ENCODE measurements at places on chromosomes 3 and 15.

DNA sequence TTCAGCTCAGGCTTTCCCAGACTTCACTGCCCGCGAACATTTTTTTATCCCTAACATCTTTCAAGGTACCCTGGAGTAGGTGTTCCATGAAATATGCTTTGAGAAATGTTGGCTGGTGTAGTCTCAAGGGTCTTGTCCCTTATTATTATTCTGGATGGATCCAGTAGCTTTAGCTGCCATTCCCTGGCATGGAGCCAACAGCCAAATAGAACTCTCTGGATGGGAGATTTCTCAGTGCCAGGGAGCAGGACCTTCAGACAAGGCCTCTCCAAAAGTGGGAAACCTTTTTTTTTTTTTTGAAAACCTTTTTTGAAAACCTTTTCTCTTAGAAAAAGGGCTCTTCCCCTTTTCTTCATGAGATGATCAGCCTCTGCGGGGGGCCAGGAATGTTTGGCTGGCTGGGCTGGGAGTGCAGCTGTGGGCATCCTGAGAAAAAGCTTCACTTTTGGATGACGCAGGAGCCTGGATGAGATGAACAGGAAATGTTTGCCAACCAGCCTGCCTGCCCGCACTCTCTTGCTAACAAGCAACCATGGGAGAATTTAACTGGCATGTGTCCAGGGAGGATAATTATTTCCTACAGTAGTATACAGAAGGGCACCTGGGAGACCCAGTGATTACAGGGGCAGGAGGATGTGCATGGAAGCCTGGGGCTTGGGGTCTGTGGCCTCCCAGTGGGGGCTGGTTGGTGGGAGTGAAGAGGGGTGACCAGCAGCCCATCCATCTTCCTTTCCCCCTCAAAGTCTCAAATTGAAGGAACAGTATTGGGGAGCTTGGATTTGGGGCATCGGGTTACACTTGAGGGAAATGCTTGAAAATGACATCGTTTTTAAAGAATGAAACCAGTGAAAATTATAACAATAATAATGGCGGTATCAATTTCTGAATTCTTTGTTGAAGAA, 109.1 kb upstream of the LRIG1 start:
- DNase-seq: no peak

DNA sequence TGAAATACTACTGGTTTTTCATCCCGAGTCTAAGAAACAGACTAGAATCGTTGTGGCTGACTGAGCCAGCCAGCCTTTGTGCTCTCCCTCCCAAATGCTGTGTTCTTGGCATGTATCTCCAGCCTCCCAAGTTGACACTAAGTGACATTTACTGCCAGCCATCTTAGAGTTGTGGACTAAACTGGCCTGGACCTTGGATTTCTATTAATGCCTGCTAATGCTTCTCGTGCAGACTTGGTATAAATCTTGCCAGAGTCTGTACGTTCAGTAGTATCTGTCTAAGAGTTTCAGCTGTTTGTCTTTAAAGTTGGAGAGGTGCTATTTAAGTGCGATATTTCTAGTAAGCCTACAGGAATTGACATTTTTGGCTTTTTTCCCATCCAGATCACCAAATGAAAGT, 166.6 kb upstream of the BHLHE40 start:
- DNase-seq: no peak

GRCh38 chr3:174397848-174398247, 461.3 kb upstream of the NAALADL2 start:
- no peak for DNase-seq

- no peak for DNase-seq
These were observed 24.0 kb downstream of the ACSBG1 start for GRCh38 chr15:78210349-78210717.

DNA sequence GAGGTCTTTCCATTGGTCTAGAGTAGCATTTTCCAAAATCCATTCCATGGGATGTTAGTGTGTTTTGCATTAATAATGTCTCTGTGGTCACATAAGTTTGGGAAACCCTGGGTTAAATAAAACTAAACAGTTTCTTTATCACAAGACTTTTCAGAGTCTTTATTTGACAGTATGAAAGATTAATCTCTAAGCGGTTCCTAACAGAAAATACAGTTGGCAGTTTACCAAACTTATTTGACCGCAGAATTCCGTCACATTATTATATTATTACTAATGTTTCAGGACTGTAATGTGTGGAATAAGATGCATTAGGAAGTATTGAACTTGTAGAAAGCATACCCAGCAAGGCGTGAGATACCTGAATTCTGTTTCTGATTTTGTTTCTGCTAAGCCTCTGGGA, 71.5 kb upstream of the ADAMTSL3 start:
- no peak for DNase-seq

DNA sequence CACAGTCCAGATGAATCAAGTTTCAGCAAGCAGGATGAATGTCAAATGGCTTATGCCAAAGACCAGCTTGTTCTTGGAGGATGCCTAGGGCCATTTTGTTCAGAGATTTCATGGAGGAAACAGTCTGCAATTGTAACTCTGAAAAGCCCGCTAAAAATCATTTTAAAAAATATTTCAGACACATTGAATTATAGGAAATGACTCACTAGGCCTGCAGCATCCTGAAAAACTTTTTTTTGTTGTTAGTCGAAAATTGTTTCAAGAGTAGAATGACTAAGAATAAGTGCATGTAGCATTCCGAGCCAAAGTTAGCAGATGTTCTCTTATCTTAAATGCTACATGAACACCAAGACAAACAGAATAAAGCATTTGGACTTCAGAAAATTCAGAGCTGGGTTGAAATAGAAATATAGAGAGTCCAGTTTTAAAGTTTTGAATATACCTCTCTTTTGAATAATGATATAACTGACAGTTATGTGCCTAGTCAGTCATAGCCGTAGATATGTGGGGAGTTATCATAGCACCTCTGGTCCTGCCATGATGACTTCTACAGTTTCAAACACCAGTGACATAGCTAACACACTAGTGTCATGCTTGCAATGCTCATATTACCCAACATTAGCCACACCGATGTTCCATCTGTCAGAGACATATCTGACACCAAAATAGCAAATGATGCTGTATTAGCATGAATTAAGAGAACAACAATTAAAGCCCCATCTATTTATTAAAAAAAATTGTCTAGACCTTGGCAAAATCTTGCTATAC, 1462.8 kb upstream of the GBE1 start:
- DNase-seq: no peak

DNA sequence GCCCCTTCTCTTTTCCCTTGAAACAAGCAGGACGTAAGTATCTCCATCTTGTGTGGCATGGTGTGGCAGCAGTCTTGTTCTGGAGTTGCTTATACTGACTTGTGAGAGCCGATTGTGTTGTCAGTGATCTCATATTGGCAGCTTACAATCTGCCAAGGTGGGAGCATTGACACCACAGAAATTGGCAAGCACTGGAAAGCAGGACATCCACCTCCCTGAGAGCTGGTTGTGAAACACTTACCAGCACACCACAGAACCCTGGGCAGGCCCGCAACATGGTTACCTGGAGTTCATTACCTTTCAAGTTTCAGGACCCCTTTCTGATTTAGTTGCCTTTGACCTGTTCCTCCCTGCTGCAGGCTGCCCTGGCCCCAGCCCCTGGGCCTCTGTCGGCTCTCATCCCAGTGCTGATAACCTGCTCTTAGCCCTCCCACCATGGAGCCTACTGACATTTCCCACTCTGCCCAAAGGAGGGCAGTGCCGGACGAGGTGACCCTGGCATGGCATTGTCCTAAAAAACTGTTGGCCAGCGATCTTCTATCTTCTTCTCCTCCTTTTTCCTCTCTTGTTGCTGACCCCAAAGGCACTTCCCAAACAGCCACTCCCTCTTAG, 10.6 kb upstream of the ATP2B2 start:
- no peak for DNase-seq

DNA sequence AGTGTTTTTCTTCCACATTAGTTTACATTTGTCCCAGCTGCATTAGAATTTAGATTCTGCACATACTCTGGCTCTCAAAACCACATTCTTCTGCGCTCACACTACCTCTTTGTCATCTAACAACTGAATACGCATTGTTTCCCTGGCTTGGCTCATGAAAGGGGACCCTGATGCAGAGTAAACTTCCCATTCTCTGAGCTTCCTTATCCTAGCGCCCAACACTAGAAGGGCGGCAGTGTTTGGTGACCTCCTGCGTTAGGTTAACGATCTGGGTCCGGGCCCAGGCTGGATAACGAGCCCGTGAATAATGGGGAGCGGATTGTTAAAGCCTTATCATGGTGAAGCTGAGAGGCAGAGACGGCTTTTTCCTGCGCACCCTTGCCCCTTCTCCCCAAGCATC, 63.9 kb downstream of the ETV5 start:
- no peak for DNase-seq

DNA sequence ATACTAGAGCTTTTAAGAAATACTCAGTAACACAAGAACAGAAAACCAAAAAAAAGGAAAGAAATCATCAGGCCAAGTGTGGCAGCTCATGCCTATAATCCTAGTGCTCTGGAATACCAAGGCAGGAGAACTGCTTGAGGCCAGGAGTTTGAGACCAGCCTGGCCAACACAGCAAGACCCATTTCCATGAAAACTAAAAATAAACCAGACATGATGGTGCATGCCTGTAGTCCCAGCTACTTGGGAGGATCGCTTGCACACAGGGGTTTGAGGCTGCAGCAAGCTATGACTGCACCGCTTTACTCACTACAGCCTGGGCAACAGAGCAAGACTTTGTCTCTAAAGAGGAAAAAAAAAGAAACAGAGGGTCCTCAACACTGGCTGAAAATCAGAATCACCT, 18.2 kb downstream of the TASOR start:
- no peak for DNase-seq

GRCh38 chr3:52769786-52770455, 819 bp downstream of the NEK4 start:
- no peak for DNase-seq

Data from CD4-positive, alpha-beta T cell treated with Interleukin-21 for 1 hour (primary cell).